ENCODE measurements at places on chromosomes 2 and 18.

- DNase-seq: no peak
Observed at GRCh38 chr18:50992351-50992762, 24.5 kb downstream of the ELAC1 start.

DNA sequence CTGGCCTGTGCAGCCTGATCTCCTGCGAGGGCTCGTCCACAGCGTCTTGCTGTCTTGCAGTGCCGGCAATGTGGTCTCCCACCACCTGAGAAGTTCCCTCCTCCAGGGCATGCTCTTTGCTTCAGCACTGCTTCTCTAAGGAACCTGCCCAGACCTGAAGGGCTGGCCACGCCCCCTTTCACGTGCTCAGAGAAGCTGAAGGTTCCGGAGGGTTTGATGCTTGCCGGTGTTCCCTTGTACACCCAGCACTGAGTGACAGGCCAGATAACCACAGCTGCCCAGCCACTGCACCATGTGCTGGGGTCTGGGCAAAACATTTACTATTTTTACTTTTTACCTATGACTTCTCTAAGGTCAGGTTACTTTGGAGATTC lies 1.7 kb upstream of the POLR2D start:
- peak; percentile 27 for DNase-seq

DNA sequence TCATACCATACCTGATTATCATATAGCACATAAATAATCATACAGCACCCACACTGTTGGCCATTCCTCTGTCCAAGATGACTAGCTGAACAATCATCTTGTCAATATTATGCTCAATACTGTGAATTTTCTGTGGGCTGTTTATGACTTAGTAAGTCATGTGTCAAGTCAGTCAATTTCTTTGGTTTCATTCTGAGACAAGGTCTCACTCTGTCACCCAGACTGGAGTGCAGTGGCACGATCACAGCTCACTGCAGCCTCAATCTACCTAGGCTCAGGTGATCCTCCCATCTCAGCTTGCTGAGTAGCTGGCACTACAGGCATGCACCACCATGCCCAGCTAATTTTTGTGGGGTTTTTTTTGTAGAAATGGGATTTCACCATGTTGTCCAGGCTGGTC lies 5.7 kb downstream of the MCM6 start:
- no peak for DNase-seq

DNA sequence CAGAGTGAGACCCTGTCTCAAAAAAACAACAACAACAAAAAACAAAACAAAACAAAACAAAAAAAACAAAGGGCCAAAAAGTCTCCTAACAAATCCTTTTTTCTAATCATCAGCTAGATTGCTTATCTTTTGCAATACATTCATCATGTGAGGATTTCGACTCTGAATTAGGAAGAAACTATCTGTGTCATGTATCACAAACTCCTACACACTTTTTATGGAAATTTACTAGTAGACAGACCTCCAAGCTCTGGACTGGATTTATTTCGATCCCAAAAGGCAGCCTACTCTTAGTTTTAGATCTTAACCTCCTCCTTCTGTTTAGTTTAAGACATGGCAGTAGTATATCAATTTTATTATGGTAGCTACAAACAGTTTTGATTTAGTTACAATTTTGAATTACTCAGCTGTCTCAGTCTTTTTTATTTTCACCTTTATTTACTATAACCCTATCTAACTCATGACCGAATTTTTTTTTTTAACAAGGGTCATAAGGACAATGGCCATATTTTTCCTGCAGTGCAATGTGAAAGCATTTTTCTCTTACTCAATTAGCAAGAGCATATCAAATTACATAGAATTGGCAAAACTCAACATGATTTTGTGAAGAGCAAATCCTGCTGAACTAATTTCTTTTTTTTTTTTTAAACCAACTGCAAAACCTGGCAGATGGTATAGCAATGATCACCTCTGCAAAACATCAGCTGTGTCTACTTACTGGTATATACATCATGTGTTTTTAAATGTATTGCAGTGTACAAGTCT lies 10.7 kb upstream of the CCDC88A start:
- peak; percentile 77 for DNase-seq

DNA sequence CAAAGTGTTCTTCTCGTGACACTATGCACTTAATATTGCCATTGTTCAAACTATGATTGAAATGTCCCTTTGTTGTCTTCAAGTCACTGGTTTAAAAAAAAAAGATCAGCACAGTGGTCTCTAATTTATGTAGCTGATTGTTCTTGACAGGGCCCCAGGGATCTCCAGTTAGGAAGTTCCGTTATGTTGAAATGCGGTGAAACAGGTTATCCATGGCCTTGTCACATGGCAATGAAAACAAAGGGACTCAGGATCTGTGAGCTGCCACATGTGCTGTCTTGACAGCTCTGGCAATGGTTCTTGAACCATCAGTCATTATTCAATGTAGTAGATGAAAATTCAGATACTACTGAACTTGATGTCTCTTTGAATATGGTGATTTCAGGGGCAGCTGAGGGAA lies 147.4 kb downstream of the SETBP1 start:
- DNase-seq: no peak

GRCh38 chr18:41226186-41226585 lies 728.8 kb upstream of the PIK3C3 start:
- no peak for DNase-seq

DNA sequence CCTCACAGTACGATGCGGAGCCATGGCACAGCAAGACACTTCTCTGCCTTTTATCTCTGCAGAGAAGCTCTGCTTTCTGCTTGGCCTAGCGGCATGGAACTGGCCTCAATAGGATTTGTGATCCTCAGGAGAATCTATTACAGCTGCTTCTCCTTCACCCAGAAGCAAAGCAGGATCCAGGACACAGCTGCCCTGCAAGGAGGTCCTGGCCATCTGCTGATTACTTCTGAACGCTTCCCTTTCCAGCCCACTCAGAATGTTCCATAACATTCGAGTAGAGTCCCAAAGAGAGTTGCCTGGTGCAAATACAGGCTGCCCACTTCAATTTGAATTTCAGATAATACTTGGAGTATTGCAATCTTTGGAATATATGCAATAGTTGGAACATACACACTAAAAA lies 29.2 kb upstream of the KCNS3 start:
- no peak for DNase-seq

DNA sequence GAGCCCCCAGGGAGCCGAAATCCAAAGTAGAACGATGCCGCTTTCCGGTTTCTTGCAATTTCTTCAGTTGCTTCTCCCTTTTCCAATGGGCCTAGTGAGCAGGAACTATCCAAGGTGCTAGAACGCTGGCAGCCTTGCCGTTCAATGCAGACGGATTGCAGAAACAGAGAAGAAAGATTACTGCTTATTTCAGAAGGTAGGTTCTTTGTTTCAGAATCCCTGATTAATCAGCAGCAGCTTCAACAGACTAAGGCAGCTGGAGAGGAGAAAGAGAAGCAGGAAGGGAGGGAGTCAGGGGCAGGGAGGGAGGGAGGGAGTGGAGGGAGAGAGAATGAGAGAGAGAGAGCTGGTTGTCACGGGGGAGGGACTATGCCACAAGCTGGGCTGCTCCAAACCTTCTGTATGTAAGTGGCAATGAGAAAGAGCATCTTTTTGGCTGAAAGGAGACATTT lies 576 bp downstream of the NYAP2 start:
- peak; percentile 50 for DNase-seq

DNA sequence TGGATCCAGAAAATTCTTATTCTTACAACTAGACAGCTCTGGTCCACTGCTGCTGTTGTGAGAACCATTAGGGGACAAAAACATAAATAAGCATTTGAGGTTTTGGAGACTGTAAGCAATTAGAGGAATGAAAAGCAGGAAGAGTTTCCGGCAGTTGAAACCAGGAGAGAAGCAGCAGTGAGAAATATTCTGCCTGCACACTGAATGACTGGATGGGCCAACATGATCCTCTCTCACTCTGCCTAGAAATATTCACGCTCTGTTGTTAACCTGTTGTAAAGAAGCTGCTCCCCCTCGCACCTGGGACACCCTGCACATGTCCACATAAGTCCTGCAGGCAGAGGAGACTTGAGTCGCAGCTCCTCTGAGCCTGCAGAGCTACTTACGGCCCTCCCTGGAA lies 60.4 kb upstream of the RNF152 start:
- DNase-seq: no peak

GRCh38 chr18:22228976-22229375 lies 59.6 kb downstream of the GATA6 start:
- no peak for DNase-seq

GRCh38 chr18:23317975-23318675 lies 135.0 kb upstream of the RIOK3 start:
- DNase-seq: no peak

GRCh38 chr2:177796654-177797415 lies 275.7 kb downstream of the PDE11A start:
- no peak for DNase-seq

GRCh38 chr2:239929504-239929903 lies 95.6 kb downstream of the NDUFA10 start:
- DNase-seq: no peak

- peak; percentile 72 for DNase-seq
Observed at GRCh38 chr2:7634409-7634808, 717.2 kb downstream of the RNF144A start.
